ENCODE measurements at places on chromosomes 11 and 22.

DNA sequence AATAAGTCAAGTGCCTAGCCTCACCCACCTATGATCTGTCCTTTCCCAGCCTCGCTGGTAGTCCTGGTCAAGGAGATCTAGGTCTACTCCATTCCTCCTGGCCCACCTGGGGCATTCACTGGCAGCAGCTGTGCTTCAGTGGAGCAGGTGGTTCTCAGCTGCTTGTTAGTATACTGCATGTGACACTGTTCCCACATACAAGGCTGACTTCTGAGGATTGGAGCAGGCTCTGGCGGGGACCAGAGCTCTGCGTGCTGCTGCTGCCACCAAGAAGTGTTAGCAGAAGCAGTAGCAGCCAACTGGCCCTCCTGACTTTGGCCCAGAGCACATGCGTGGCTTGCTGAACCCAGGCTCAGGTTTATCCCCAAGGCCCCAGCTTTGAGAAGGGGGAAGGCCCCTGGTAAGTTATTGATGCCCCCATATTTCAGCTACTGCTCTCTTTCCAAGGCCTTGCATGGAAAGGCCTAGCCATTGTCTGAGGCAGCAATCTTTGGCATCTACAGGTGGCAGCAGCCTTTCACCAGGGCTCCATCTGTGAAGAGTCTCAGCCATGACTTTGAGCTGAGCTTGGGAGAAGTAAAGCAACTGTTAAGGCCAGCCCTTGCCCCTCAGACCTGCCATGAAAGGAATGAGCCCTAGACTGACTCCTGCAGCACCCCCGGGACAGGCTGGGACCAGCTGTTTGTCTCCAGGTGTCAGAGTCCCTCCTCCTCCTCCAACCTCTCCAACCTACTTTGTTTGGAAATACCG is 26.5 kb downstream of the ARHGAP1 start:
- no peak for DNase-seq

DNA sequence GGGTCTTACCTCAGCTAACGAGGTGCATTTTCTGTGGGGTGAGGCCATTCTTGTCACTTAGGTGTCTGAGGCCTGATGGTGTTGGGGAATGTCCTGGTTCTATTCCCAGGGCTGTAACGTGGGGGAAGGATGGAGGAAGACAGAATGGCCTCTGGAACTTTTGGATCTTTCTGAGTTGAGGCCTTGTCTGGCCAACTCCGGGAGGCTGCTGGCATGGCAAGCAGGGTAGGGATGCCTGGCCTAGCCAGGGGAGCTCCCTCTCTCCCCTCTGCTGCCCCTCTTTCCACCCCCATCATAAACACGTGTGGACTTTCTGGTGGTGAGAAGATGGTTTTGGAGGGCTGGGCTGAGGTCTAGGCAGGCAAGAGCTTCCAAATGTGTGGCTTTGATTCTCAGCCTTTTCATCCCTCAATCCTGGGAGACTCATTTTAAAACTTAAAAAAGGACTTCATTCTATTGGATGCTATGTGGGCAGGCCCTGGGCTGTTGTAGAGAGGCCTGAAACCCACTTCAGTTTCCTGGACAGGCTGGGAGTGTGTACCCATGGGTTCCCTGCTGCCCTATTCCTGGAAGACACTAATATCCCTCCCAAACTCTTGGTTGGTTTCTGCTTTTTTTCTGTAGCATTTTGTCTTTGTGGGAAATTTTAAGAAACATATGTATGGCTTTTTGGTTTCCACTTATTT is 30.9 kb downstream of the ZBTB16 start:
- no peak for DNase-seq

- no peak for DNase-seq
Observed at GRCh38 chr11:22510010-22510409, 115.6 kb downstream of the FANCF start.

DNA sequence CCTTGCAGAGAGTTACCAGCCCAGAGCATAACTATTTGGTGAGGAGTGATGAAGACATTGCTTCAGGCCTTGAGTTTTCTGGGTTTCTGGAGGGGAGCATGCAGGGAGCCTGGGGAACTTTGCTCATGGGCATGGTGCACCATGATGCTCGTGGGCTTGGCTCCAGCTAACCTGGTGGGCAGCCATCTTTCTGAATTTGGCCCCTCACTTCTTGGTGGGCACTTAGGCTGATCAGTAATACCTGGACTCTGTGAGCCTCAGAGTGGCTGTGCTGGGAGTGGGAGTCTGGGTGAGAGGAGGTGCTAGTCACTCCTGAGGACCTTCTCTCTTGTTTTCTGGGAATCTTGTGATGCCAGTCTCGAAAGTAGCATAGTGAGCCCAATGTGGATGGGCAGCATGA is 30.6 kb downstream of the AMPD3 start:
- no peak for DNase-seq

GRCh38 chr11:75267171-75267970 is 26.8 kb downstream of the TPBGL start:
- no peak for DNase-seq

DNA sequence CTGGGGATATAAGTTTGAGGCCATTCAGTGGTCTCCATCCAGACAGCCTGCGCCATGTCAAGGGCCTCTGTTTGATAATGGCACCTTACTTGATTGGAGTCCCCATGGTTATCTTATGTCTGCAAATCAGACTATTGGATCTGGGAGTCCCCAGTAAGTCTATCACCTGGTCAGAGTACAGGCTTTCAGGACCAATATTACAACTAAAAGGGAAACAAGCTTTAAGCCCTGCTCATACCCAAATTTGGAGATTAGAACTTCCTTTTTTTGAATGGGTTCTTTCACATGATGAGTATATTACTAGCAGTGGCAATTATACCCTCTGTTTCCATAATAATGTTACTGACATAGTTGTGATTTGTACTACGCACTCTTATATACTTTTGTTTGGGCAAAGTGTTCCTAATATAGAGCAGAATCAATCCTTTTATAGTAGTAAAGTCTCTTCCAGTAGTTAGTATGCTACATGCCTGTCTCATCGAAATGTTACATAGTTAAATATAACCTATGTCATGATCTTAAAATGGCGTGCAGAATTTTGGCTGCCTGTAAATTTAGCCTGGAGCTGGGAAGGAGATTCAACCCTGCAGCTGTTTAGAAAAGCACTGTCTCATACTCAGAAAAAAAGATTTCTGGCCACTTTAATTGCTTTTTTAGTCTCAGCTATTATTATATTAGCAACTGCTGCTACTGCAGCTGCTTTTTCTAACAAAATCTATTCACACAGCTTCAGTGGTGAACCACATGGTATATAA is 4.9 kb downstream of the MS4A15 start:
- no peak for DNase-seq

- peak; percentile 38 for DNase-seq
Observed at GRCh38 chr11:134331354-134332188, at the start of gene GLB1L2. Gene GLB1L2 (plus strand): TSS chr11:134331988. CDS start chr11:134332062, 74 bp downstream.

DNA sequence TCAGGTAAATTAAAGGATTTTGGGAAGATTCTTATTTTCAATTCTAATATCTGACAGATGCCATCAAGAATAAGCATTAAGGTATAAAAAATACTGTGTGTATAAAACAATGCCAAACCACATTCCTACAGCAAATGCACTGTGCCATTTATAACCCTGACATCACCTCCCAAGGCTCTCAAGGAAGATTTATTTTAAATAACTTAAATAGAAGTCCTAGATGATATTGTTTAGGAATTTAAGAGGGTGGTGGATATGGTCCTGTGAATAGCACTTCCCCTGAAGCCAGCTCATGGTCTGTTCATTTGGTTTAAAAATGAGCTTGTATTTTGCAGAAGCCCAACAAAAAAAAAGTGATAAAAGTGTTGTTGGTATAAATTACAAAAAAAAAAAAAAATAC is 32.1 kb downstream of the PPIL2 start:
- no peak for DNase-seq

DNA sequence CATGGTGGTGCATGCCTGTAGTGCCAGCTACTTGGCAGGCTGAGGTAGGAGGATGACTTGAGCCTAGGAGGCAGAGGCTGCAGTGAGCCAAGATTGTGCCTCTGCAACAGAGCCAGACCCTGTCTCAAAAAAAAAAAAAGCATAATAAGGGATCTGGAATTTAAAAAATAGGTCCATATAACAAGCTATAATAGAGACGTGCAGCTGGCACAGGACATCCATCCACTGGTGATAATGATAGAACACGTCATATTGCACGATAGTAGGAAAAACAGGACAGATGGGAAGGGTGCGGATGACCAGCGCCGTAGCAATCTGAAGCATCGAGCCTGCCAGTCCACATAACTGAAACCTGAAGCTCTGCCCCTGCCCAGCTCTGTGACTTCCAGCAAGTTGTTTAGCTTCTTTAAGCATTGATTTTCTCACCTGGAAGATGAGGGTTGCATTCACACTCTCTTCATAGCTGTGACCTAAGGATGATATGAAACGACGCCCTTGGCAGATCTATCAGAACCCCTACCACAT is 60.3 kb upstream of the PRODH start:
- DNase-seq = no peak

DNA sequence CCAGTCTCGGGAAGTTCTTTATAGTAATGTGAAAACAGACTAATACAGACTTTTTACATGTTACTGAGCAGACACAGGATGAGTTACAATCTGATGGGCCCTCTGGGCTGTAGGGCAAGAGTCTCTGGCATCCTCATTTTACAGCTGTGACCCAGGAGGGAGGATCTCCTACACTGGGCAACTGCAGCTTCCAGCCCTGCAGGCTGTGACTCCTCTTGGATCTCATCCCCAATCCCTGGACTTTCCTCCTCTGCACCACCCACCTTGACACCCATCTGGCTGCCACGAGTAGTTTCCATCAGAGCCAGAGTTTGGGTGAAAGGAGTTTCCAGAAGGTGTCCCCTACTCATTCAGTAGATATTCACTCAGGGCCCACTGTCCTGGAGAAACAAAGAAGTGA is 48.9 kb upstream of the MYEOV start:
- no peak for DNase-seq

GRCh38 chr11:19577976-19578619 is 134.5 kb upstream of the NAV2 start:
- no peak for DNase-seq

DNA sequence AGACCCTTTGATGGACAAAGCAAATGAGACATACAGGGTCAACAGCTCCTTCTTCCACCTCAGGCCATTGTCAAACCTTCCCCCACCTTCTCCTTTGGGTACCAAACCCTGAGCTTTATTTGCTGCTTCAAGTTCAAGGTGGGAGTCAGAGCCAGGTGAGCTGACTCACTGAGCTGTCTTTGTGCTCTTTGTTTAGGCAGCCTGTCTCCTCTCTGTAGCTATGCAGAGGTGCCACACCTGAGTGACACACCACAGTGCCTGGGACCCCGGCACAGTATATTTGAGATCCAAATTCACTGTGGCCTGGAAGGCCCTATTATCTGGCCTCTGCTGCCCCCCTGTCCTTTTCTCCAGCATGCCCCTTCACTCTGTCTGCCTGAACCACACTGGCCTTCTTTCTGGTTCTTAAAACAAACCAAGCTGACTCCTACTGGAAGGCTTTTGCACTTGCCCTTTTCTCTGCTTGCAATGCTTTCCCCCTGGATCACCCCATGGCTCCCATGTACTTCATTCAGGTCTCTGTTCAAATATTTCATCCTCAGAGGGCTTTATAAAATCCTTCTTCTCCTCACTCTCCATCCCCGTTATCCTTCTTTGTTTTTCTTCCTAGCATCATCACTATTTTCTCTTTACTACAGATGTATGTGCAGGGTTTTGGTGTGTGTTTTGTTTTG is 16.1 kb downstream of the LMO2 start:
- no peak for DNase-seq

DNA sequence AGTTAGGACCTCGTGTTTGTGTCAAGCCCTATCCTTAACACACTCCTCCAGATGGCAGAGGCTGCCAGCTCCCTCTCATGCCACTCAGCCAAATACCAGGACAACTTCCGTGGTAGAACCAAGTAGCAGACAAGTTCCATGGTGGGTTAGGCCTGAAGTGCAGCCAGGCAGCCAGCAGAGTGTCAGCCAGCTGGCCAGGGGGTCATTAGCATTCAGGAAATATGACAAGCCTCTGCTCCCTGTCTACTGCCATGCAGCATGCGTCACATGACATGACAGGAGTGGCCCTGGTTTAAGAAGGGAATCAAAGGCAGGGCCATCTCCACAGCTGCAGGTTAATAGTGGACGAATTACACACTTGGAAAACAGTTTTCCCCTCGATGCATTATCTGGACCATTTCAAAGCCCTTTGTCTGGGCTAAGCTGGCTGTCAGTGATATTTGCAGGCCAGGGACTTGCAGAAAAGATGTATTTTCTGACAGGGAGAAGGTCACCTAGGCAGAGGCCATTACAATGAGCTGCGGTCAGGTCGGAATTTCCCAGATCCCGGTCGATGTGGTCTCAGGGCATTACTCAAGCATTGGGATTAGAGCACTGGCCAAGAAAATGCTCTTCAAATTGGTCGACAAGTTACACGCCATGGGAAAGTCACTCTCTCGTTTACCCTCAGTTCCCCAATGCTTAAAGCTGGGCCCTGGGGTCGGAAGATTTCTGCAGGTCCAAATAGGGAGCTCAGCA is 461.7 kb upstream of the CADM1 start:
- DNase-seq = no peak

- no peak for DNase-seq
Observed at GRCh38 chr11:100624346-100624745, 62.7 kb upstream of the ARHGAP42 start.

DNA sequence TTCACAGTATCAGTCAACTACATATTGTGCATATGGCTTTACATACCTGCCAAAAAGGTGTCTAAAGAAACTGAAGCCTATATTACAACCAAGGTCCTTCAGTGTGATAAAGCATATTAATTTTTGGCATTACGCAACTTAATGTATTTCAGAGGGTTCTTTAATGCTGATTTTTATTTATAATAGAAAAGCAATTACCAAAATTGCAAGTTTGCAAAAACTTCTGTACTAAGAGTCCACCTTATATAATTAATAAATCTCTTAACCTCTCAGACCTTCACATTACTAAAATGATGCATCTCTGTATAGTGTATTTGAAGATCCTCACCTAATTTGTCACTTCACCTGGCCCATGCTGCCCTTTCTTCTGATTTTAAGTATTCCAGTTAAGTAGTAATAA is 128.6 kb downstream of the GUCY1A2 start:
- no peak for DNase-seq

- no peak for DNase-seq
Observed at GRCh38 chr11:19472679-19473078, 231.9 kb upstream of the E2F8 start.

DNA sequence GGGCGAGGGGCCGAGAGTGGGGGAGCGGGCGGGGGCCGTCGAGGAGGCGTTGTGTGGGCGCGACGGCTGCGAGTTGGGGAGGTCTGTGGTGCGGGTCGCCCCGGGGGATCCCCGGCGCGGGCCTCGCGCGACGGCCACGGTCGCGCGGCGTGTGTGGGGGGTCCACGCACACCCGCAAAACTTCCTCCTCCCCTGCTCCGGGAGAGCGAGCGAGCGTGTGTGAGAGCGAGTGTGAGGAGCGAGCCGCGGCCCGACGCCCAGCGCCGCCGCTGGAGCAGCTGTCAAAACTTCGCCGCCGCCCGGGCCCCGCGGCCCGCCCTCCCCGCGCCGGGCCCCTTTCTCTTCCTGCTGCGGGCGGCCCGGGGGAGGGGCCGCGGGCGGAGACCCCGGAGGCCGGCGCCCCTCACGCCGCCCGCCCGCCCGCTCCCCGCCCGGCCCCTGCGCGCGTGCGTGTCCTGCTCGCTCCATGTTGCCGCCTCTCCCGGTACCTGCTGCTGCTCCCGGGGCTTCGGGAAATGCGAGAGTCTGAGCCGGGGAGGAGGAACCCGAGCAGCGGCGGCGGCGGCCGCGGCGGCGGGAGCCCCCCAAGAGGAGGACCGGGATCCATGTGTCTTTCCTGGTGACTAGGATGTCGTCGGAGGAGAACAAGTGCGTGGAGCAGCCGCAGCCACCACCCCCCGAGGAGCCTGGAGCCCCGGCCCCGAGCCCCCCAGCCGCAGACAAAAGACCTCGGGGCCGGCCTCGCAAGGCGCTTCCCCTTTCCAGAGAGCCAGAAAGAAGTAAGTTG is 9.0 kb upstream of the CCT8L2 start:
- peak; percentile 27 for DNase-seq
